Activated T-cell treated with anti-CD3 and anti-CD28 coated beads for 1 hour (primary cell): ENCODE measurements at places on chromosomes 7 and 10.

GRCh38 chr7:127850195-127850594 lies 181.0 kb downstream of the LRRC4 start:
- DNase-seq = no peak

DNA sequence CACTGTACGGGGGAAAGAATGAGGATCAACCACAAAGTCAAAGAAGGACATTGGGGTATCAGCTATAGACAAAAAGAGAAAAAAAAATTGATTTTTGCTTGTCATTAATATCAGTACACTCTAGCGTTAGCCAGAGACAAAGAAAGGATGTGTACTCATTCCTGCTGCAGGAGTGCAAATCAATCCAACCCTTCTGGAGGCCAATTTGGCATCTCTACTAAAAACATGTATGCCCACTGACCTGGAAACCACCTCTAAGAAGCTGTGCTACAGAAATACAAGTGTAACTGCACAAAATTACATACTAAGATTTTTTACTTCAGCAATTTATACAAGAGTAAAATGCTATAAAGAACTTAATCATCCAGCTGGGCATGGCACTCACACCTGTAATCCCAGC lies 13.6 kb downstream of the NSMCE4A start:
- no peak for DNase-seq

GRCh38 chr7:16078076-16078952 lies 343.0 kb downstream of the CRPPA start:
- DNase-seq = no peak

DNA sequence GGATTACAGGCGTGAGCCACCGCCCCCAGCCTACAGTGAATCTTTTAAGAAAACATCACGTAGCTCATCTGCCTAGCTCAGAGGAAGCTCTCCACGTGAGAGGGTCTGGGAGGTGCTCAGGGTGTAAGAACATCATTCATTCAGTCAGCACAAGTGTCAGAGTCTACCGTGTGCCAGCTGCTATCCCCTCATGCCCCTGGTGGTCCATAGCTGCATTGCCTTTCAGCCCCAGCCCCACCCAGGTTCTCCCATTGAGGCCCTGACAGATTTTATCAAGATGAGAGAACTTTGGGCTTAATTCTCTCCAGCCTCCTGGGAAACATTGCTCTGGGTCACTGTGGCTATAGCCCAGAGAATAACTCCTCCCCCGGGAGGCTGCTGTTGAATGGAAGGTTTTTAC lies 45.1 kb downstream of the ZNF503 start:
- DNase-seq = no peak

- no peak for DNase-seq
These were observed 108.9 kb upstream of the PDCD4 start for GRCh38 chr10:110762849-110763211.

DNA sequence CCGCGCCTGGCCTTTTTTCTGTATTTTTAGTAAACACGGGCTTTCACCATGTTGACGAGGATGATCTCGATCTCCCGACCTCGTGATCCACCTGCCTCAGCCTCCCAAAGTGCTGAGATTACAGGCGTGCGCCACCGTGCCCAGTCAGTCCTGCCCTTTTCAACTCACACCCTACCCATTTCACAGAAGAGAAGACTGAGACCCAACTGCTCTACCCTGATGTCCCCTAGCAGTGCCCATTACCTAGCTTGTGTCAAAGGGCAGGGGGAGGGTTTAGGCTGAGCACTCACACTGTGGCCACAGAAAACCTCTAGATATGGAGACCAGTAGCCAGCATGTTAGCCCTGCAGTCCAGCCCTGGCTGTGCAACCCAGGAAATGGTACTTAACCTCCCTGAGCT lies 15.7 kb downstream of the MMD2 start:
- no peak for DNase-seq

GRCh38 chr10:70369498-70370018 lies 12.9 kb downstream of the LRRC20 start:
- DNase-seq = no peak

- DNase-seq = no peak
These were observed 77.0 kb upstream of the EEPD1 start for GRCh38 chr7:36076074-36076473.

GRCh38 chr7:102473271-102473991 lies 5.3 kb downstream of the POLR2J start:
- DNase-seq = no peak

DNA sequence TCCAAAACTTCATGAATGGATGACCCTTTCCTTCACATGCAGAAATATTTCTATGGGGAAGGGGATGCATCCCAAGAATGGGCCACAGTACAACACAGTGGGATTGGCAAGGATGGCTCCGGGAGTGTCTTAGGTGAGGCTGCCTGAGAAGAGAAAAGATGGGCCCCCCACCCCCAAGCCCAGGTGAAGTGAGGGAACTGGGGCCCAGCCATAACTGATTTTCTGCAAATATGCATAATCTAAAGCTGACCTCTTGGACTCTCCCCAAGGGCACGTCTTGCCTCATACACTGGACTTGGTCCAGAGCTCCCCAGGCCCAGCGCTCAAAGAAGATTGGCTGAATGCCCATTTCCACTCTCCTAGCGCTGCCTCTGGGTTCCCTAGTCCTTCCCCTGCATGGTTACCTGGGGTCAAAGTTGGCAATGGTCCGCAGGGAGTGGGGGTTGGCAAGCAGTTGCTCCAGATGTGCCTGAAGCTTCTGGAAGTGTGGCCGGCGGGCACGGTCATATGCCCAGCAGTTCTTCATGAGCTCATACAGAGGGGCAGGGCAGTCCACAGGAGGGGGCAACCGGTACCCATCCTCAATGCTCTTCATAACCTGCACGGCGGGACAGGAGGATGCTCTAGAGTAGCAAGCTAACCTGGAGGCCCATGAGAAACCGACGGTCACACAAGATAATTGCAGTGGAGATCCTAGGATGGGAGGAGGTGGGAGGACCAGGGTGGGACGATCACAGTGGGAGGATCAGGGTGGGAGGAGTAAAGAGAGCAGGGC lies 12.3 kb downstream of the ZYX start:
- DNase-seq = no peak

GRCh38 chr7:127390817-127391590 lies 1.5 kb downstream of the ZNF800 start:
- no peak for DNase-seq

DNA sequence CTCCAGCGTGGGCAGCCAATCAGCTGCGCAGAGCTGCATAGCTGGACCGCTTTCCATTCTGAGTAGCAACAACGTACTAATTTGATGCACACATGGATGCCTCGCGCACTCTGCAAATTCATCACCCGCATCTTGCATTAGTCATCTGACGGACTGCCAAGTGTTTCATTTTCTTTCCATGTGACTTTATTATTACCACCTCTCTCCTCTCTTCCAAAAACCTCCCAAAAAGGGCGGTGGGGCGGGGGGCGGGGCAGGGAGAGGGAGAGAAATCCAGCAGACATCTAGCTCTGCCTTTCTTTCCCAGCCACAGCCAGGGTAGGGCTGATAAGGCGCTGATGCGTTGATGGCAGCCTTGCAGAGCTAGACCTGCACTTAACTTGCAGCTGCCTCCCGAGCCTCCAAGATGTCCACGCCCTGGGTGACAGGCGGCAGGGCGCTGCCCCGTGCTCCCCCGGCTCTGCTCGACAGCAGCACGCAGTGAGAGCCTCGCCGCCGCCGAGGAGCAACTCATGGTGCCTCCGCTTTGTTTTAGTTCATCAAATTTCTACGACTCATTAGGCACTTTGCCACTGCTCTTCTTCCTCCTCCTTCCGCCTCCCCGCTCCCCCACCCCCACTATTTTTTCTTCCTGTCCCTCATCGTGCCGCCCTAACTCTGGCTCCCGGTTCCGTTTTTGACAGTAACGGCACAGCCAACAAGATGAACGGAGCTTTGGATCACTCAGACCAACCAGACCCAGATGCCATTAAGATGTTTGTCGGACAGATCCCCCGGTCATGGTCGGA lies 147.3 kb downstream of the CELF2 start:
- peak; percentile 49 for DNase-seq

GRCh38 chr10:4511509-4511908 lies 314.5 kb upstream of the AKR1E2 start:
- no peak for DNase-seq

GRCh38 chr7:21939858-21940372 lies 5.8 kb downstream of the CDCA7L start:
- no peak for DNase-seq

GRCh38 chr7:36057323-36057722 lies 95.7 kb upstream of the EEPD1 start:
- no peak for DNase-seq

- DNase-seq = no peak
These were observed 425.7 kb upstream of the GALNT17 start for GRCh38 chr7:70706204-70706603.

- DNase-seq = no peak
These were observed 43.7 kb downstream of the CPVL start for GRCh38 chr7:29102558-29103151.

GRCh38 chr10:18221123-18221522 lies 80.9 kb downstream of the CACNB2 start:
- DNase-seq = no peak

DNA sequence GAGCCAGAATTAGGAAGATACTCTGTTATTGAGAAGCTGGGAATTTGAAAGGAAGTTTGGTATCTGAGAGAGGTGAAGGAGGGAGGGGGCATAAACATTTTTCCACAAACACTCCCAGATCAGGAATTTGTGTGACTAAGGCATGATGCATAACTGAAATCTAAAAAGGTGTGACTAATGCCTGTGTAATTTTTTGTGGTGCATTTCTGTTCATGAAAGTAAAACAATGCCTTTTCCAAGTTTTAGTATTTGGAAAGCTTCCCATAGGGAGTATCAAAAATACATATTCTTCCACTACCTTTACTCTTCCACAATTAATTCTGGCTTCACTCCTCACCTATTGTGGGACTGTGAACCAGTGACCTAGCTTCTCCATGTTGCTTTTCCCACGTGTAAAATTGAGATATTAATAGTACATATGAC lies 56.4 kb upstream of the CAV2 start:
- no peak for DNase-seq
